ENCODE measurements at places on chromosomes 4 and X. TPM values are rescaled to one million over a fixed set of nuclear protein-coding genes. Genes with fewer than 3 reads are reported as not detected.

The ZGRF1 gene
- 4.2 TPM for total RNA-seq

The IL13RA1 gene
- 58.6 TPM for total RNA-seq

The CLDN34 gene
- not detected for total RNA-seq

The PNMA3 gene
- 0.20 TPM for total RNA-seq

The DACH2 gene
- not detected for total RNA-seq

The SPCS3 gene
- 34.5 TPM for total RNA-seq

The USP17L18 gene
- not detected for total RNA-seq

The FBXO8 gene
- 8.6 TPM for total RNA-seq

The MTM1 gene
- total RNA-seq, result 6.5 TPM

The LRIT3 gene
- total RNA-seq, result 0.03 TPM

The NCAPG gene
- 32.3 TPM for total RNA-seq

The TREX2 gene
- 1.6 TPM for total RNA-seq

The HPSE gene
- 1.2 TPM for total RNA-seq

The GPR119 gene
- total RNA-seq, result not detected

The PCDH19 gene
- total RNA-seq, result 0.07 TPM

The FDCSP gene
- total RNA-seq, result not detected

The HERC3 gene
- 9.0 TPM for total RNA-seq

The C1QTNF7 gene
- not detected for total RNA-seq

The SLC4A4 gene
- total RNA-seq, result 0.97 TPM

The SEPTIN11 gene
- 34.2 TPM for total RNA-seq

The LIMCH1 gene
- 55.2 TPM for total RNA-seq

The KLHL13 gene
- total RNA-seq, result 0.28 TPM

The RTL3 gene
- total RNA-seq, result 0.16 TPM

The TMEM35A gene
- total RNA-seq, result 0.06 TPM

The ALB gene
- not detected for total RNA-seq

The NAT8L gene
- total RNA-seq, result 12.5 TPM

The TEX11 gene
- total RNA-seq, result not detected

The EVC gene
- 12.7 TPM for total RNA-seq

The DOCK11 gene
- 8.6 TPM for total RNA-seq

The PLXNA3 gene
- total RNA-seq, result 25.1 TPM

The CYBB gene
- total RNA-seq, result 0.04 TPM

The MAGEA8 gene
- total RNA-seq, result not detected

The TDO2 gene
- 0.64 TPM for total RNA-seq

The SYAP1 gene
- total RNA-seq, result 23.6 TPM

The C4orf36 gene
- 1.3 TPM for total RNA-seq

All from A549 treated with dexamethasone at 1 μM for 4 hours (cell line).